ENCODE measurements at places on chromosomes 16 and 17.

DNA sequence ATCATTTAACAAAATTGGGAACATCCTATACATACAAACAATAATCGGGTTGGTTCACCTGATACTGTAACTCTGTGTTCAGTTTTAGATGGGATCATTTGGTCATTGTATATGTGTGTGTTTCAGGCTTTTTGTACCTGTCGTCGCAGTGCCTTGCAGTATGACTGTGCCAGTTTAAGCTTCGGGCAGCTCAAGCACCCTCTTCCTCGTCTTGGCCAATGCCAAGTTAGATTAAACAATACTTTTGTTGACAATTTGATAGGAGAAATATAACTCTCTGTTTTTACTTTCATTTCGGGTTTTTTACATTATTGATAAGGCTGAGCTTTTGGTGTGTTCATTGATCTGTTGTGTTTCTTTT, 37.0 kb upstream of the ARHGAP17 start:
- no peak for DNase-seq

GRCh38 chr17:56679115-56679776, 85.7 kb downstream of the NOG start:
- no peak for DNase-seq

DNA sequence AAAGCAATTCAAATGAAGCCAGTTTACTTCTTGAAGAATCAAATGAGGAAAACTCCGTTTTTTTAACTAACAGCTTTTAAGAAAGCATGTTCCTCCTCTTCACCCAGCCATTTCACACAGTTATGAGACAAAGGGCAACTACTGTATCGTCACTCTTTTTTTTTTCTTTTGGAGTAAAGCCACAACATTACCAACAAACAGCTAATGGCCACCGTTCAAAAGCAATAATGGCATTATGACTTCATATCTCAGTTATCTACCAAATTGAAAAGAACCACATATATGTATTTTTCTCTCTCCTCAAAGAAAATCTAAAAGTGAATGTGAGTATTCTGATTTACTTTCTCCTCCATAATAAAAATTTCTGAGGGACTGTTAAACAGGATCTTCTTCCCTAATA, 14.5 kb downstream of the GRB2 start:
- no peak for DNase-seq

- DNase-seq, result no peak
Observed at GRCh38 chr17:14427900-14428647, 127.2 kb downstream of the HS3ST3B1 start.

DNA sequence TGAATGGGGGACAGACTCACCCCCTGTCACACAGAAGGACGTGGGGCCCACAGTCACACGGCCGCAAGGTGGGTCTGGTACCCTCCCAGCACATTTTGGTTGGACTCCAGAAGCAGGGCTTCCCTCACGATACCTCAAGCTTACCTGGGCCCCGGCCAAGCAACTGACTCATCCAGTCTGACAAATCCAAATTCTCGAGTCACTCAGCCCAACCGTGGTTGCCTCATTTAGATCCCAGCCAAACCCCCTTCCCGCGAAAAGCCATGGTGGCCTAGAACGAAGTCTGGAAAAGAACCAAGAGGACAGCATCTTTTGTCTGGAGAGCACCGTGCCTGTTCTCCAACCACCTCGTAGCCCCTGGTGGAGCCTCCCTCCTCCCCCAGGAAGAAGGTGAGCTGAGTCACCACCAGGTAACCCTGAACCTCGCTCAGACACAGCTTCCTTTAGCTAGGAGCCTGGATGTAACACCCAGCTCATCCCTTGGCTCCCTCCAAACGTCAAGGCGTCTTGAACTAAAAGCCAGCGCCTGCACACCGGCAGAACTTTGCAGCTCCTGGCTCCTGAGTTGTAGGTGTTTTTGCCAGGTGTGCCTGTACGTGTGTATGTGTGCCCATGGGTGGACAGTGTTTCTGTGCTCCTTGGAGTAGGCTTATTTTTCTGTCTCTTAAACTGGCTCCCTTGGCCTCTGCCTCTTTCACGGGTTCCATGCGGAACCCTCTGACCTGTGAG, 78.9 kb downstream of the CMIP start:
- DNase-seq, result no peak

DNA sequence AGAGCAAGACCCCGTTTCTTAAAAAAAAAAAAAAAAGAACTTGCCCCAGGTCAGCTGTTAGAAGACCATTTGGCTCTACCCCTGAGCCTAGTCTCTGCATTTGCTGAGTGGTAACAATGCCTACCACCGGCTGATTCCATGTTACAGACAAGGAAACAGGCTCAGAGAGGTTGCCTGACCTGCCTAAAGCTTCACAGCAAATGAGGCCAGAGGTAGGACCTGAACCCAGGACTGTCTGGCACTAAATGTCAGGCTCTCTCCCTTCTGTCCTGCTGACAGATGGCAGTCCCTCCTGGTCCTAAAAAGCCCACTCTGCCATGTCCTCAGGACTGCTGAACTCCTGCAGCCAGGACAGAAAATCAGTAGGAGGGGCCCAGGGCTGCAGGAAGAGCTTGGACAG, 5.8 kb downstream of the STX1B start:
- DNase-seq, result no peak

DNA sequence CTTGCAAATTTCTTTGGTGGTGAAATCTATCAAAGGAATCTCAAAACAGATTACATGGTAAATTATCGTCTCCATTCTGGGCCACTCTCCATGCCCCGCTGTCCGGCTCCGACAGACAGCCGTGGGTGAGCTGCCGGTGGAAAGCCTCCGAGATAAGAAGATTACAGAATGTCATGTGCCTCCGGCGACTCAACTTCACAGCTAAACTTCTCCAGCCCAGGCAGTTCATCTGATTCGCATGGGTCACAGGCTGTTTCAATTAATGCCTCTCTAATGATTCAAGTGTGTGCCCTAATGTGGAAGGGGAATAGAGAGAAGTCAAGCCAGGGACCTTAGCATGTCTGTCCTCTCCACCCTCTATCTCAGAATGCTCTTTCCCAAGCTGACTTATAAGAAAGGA, 520.8 kb upstream of the ZFHX3 start:
- no peak for DNase-seq

DNA sequence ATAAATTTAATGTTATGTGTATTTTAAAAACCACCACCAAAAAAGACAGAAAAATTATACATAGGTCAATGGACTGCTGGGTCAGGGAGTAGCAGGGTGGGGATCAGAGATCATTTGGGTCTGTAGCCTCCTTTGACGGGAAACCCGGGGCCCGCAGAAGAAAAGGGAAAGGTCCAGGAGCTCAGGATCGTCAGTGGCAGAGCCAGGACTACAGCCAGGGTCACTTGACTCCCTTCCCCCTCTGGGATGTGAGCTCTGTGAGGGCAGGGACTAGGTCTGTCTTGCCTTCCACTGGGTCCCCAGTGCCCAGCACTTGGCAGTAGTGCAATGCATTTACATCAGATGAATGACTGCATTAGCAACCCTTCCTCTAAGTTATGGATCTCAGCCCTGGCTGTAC, 62.1 kb downstream of the TOM1L2 start:
- no peak for DNase-seq

DNA sequence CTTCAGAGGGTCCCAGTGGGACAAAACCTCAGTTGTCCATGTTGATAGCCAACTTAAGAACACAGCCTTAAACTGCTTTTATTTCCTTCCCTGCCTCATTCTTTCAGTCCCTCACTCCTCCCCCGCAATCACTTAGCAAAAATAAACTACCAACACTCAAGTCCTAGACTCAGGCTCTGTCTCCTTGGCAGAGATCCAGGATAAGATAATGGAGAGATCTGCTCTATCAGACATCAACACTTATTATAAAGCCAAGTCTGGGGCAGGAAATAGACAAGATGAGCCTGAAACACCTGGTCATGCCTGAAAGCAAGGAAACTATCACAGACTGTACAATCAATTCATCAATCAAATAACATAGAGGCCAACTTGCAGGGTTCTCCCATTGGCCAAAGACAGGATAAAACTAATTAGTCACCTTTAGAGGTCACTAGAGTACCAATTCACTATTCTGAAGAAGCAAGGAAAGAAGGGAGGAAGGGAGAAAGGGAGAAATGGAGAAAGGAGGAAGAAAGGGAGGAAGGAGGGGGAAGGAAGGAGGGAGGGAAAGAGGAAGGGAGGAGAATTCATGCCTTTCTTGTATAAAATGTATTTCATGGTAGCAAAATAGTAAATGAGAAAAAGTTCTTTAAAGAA, 15.7 kb downstream of the HYDIN start:
- DNase-seq, result no peak

- DNase-seq, result no peak
Observed at GRCh38 chr17:29216856-29217255, 29.8 kb upstream of the CRYBA1 start.

- no peak for DNase-seq
Observed at GRCh38 chr17:74274709-74275340, 791 bp downstream of the DNAI2 start.

DNA sequence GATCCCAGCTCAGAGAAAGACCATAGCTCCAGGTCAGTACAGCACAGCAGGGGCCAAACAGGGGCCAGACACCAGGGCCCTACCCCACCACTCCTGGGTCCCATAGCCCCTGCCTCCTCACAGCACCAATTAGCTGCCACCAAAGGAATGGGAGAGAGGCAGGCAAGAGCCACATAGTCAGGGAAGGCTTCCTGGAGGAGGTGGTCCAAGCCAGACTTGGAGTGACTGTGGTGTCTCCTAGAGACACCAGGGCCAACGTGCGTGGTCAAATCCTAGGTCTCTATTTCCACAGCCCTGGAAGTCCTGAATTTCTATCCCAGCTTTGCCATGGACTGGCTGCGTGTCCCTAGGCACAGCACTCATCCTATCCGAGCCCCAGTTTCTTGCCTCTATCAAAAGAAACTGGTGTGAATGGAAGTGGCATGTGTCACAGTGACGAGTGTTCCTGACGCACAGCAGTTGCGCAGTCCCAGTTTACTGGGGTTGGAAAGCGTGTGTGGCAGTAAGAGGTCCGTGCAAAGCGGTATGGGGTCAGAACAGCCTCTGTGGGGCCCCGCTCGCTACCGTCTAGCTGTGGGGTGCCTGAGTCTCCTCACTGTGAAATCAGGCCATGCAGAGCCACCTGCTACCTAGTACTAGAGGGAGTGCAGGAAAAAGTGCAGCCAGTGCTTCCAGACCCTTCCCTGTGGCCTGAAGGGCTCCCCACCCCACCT, 23.5 kb downstream of the KCNJ12 start:
- no peak for DNase-seq

DNA sequence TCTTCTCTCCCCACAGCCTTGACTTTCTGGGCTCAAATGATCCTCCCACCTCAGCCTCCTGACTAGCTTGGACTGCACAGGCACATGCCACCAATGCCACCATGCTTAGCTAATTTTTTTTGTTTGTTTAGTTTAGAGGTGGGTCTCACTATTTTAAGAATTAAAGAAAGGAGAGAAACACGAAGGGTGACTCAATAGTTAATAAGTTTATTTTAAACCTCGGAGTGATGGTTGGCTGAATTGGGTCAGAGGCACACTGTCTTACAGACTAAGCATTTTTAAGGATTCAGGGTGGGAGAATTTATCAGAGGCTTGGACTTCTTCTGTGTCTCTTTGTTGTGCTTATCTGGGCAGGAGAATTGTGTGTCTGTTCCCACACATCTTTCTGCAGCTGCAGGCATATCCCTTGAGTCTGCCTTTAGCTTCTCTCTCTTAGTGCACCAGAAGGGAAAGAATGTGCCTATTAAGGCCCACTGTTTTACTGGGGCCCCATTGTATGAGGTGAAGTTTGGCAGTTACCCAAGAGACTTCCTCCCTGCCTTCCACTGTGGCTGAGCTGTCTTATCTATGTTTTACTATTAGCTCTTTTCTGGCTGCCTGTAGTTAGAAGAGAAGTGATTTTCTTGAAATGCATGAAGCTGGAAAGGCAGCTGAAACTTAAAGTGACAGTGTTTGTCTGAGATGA, 2172.0 kb downstream of the TP53TG3F start:
- peak; percentile 89 for DNase-seq

All from epithelial cell of proximal tubule (primary cell).